Naive thymus-derived CD4-positive, alpha-beta T cell (primary cell): ENCODE measurements at places on chromosomes 1 and 21. TPM values are rescaled to one million over a fixed set of nuclear protein-coding genes. Genes with fewer than 3 reads are reported as not detected.

PRRX1 gene
- not detected for polyA plus RNA-seq

PSMD4 gene
- 239 TPM for polyA plus RNA-seq

LHX8 gene
- polyA plus RNA-seq: not detected

EXTL1 gene
- not detected for polyA plus RNA-seq

KPRP gene
- polyA plus RNA-seq: not detected

VSIG8 gene
- not detected for polyA plus RNA-seq

RXRG gene
- polyA plus RNA-seq: not detected

AMIGO1 gene
- 36.2 TPM for polyA plus RNA-seq

HRNR gene
- polyA plus RNA-seq: not detected

INTS11 gene
- polyA plus RNA-seq: 62.8 TPM

ACOT11 gene
- not detected for polyA plus RNA-seq

IL6R gene
- polyA plus RNA-seq: 66.3 TPM

PTPRF gene
- not detected for polyA plus RNA-seq

RGS13 gene
- polyA plus RNA-seq: not detected

CCDC181 gene
- polyA plus RNA-seq: not detected

RGSL1 gene
- polyA plus RNA-seq: not detected

RIPPLY3 gene
- not detected for polyA plus RNA-seq

DISP1 gene
- polyA plus RNA-seq: 1.8 TPM

CRB1 gene
- polyA plus RNA-seq: 0.13 TPM

LCE7A gene
- not detected for polyA plus RNA-seq

LCE3E gene
- polyA plus RNA-seq: not detected

KRTAP13-2 gene
- polyA plus RNA-seq: not detected

CD1B gene
- polyA plus RNA-seq: not detected

BTBD8 gene
- polyA plus RNA-seq: 1.9 TPM

CNKSR1 gene
- 0.63 TPM for polyA plus RNA-seq
